ENCODE measurements at places on chromosomes 4 and X. TPM values are rescaled to one million over a fixed set of nuclear protein-coding genes. Genes with fewer than 3 reads are reported as not detected.

- no peak overlapping the region for H3K27ac ChIP-seq
- no peaks in the 10 kb centered on the region for H3K27me3 ChIP-seq
- no peaks in the 10 kb centered on the region for H3K36me3 ChIP-seq
- no peak overlapping the region for H3K4me3 ChIP-seq
- DNase-seq = no peak
- no peaks in the 10 kb centered on the region for H3K4me1 ChIP-seq
Measured at GRCh38 chr4:93870876-93871458, 42.4 kb downstream of the ATOH1 start.

- H3K4me1 ChIP-seq = no peaks in the 10 kb centered on the region
- H3K27me3 ChIP-seq = no peaks in the 10 kb centered on the region
- H3K36me3 ChIP-seq = no peaks in the 10 kb centered on the region
- no peak for DNase-seq
- H3K27ac ChIP-seq = no peak overlapping the region
Measured at GRCh38 chr4:61070269-61070668, 129.9 kb upstream of the ADGRL3 start.

- DNase-seq = peak; percentile 12
- peaks cover 22% of the 10 kb centered on the region for H3K4me1 ChIP-seq
- no peaks in the 10 kb centered on the region for H3K27me3 ChIP-seq
Measured at GRCh38 chrX:48696909-48697727, 584 bp downstream of the SUV39H1 start.

GRCh38 chr4:56843421-56843899 is 22.0 kb upstream of the SPINK2 start:
- H3K27ac ChIP-seq = no peak overlapping the region
- no peaks in the 10 kb centered on the region for H3K36me3 ChIP-seq

DNA sequence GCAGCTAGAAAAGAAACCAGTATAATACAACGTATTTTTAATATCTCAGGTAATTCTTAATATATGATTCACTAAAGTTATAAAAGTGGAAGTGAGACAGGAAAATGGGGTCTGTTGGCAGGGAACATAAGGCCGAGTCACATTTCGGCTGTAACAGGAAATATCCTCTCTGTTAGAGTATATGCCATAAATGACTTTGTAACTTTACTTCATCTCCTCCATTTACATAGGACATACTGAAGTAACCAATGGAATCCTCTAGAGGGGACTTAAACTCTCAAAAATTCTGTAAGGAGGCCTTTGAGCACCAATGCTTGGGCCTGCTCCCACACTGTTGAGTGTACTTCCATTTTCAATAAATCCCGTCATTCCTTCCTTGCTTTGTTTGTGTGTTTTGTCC is 71.3 kb downstream of the ANKRD17 start:
- no peak overlapping the region for H3K4me3 ChIP-seq
- H3K27me3 ChIP-seq = no peaks in the 10 kb centered on the region
- peaks cover 19% of the 10 kb centered on the region for H3K4me1 ChIP-seq
- H3K27ac ChIP-seq = no peak overlapping the region
- no peaks in the 10 kb centered on the region for H3K36me3 ChIP-seq

DNA sequence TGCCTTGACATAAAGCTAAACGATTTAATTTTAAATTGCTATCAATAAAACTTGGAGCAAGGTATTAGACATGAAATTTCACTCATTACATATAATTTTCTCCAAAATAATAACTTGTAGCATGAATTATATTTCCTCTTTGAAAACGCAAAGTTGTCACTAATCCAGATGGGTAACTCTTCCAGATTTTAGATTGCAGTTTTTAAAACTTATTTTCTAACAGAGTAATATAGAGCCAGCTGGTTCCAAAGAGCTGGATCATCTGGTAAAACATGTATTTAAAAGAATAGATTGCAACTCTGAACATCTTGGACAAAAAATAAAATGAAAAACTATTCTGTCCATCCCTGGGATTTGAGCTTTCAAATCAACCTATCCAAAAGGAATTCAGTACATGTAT is 238.2 kb upstream of the INTU start:
- H3K4me1 ChIP-seq = no peaks in the 10 kb centered on the region
- no peak for DNase-seq
- H3K27ac ChIP-seq = no peak overlapping the region
- no peaks in the 10 kb centered on the region for H3K27me3 ChIP-seq

DNA sequence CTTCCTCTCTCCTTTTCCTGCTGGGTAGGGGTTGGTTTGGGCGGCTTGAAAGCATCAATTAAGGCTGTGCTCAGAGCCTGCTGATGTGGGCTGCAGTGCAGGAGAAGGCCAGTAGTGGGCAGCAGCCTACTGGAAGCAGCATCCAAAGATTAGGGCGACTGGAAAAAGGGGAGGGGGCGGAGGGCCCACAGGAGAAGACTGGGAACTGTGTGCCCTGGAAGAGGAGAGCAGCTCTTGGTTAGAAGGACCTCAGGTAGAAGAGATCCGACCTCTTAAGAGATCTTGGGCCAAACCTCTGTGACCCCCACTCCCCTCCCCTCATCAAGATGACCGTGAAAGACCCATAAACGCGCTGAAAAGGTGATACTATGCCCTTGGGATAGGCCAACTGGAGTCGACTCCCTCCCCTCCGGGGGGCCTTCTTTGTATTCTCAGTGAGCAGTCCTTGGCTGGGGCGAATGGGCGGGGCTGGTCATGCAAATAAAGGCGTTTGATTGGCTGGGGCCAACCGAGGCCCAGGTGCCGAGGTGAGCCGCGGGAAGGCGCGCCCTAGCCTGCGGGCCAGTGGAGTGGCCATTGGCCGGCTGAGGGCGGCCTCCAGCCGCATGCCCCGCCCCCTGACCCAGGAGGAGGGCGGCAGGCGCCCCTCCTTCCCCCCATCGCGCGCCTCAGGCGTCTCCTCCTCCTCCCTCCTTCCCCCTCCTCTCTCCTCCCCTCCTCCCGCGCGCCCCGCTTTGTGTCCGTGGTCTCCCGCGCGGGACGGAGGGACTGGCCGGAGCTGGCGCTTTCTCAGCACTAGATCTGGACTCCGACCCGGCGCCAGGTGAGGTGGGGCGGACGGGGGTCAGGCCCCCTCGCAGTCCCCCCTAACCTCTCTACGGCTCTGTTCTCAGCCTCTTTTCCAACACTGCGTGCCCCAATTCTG is 10.1 kb downstream of the DLG3 start:
- H3K27me3 ChIP-seq = no peaks in the 10 kb centered on the region
- no peaks in the 10 kb centered on the region for H3K36me3 ChIP-seq
- H3K4me1 ChIP-seq = peaks cover 33% of the 10 kb centered on the region
- peak overlapping the region; percentile 60 for H3K4me3 ChIP-seq

DNA sequence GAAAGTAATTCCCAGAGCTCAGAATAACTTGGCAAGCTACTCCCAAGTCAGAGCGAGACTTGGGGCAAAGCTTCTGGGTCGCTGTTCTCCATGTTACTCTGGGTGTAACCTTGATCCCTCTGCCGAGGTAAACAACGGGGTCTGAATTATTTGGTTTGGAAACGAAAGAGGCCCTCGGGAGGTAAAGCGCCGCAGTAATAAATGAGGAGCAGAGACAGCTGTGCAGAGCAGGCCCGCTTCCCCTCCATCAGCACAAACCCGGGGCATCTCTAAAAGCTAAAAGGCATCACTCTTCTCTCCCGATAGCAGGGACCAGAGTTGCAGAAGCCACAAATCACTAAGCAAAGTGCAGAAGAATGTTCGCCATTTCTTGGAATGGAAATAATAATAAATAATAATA is 561.5 kb downstream of the BCOR start:
- H3K36me3 ChIP-seq = no peaks in the 10 kb centered on the region
- no peaks in the 10 kb centered on the region for H3K27me3 ChIP-seq
- no peaks in the 10 kb centered on the region for H3K4me1 ChIP-seq

- H3K27me3 ChIP-seq = no peaks in the 10 kb centered on the region
- no peak overlapping the region for H3K27ac ChIP-seq
- no peaks in the 10 kb centered on the region for H3K4me1 ChIP-seq
- H3K36me3 ChIP-seq = no peaks in the 10 kb centered on the region
Measured at GRCh38 chr4:8891646-8892555, 20.3 kb upstream of the HMX1 start.

DNA sequence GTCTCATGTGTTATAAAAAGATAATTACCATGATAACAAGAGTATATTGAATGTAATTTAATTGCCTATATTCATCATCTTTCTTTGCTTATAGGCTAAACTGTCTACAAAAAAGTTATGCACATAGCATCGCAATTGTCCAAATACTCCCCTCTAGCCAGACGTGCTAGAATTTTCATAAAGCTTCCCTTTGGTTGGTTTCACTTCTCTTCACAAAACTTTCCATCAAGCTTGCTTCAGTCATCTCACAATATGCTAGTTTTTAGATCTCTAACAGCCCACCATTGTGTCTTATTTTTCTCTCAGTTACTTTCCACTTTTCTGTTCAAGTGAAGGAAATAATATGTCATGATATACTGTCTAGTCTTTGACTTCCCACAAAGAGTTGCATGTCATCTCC is 448.3 kb upstream of the SPANXN1 start:
- DNase-seq = no peak
- no peak overlapping the region for H3K4me3 ChIP-seq
- no peak overlapping the region for H3K27ac ChIP-seq
- no peaks in the 10 kb centered on the region for H3K4me1 ChIP-seq

DNA sequence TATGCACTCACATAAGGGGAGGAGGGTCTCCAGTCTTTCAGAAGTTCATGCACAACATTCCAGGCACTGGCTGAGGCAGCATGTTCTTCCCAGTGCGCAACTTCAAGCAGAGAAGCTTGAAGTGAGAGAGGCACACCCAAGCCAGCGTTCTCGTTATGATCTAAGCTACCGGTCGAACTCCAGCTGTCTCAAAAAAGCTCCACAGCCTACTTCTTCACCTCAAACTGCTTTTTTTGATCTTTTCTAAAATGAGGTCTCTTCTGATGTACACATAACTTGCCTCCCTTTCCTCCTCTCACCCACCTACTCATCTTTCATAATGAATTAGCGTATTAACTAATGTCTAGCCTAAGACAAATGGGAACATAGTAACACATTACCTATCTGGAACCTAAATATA is 25.3 kb downstream of the GPC4 start:
- no peak overlapping the region for H3K27ac ChIP-seq
- no peak overlapping the region for H3K4me3 ChIP-seq
- H3K27me3 ChIP-seq = no peaks in the 10 kb centered on the region
- no peak for DNase-seq
- H3K4me1 ChIP-seq = no peaks in the 10 kb centered on the region

- H3K4me3 ChIP-seq = no peak overlapping the region
- no peaks in the 10 kb centered on the region for H3K27me3 ChIP-seq
- H3K27ac ChIP-seq = no peak overlapping the region
- no peak for DNase-seq
Measured at GRCh38 chr4:8461086-8461485, 20.5 kb downstream of the TRMT44 start.

DNA sequence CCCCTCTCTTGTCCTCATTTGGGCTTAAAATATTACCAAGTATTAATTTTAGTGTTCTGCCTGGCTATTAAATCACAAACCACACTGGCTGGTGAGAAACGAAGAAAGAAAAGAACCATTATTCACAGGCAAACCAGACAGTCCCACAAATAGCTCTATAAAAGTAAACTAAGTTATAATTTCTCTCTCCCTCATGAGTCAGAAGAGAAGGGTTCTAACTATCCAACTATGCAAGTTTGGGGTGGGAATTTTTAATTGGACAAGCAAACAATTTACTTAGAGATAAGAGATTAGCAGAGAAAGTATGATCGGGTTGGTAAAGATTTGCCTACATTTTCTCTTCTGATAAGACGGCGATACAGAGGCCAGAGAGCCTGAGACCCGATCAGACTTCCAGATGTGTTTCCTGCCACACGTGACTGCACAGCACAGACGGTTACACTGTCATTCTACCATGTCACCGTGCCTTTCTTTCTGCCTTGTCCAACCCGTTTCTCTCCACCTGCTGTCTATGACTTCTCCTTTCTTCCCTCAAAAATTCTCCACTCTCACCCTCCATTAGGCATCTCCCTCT is 52.3 kb downstream of the MEPE start:
- no peak for DNase-seq
- H3K27ac ChIP-seq = no peak overlapping the region
- no peaks in the 10 kb centered on the region for H3K4me1 ChIP-seq
- no peaks in the 10 kb centered on the region for H3K27me3 ChIP-seq

DNA sequence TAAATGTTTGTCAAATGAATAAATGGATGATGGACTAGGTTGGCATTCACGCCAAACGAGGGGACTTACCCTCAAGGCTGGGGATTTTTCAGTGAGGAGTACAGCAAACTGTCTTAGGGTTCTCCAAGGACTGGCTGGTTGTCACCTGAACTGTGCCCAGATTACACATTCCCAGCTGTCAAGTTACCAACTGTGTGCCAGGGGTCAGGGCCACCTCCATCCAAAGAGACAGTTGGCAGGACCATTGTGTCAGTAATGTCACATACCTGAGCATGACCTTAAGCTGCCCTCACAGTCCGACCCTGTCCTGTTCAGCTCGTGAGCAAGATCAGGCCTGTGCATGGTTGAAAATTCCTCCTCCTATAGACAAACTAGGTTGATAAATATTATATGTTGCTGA is 116.7 kb downstream of the MID1IP1 start:
- no peaks in the 10 kb centered on the region for H3K36me3 ChIP-seq
- H3K27ac ChIP-seq = no peak overlapping the region
- no peak overlapping the region for H3K4me3 ChIP-seq
- H3K4me1 ChIP-seq = no peaks in the 10 kb centered on the region
- DNase-seq = no peak

DNA sequence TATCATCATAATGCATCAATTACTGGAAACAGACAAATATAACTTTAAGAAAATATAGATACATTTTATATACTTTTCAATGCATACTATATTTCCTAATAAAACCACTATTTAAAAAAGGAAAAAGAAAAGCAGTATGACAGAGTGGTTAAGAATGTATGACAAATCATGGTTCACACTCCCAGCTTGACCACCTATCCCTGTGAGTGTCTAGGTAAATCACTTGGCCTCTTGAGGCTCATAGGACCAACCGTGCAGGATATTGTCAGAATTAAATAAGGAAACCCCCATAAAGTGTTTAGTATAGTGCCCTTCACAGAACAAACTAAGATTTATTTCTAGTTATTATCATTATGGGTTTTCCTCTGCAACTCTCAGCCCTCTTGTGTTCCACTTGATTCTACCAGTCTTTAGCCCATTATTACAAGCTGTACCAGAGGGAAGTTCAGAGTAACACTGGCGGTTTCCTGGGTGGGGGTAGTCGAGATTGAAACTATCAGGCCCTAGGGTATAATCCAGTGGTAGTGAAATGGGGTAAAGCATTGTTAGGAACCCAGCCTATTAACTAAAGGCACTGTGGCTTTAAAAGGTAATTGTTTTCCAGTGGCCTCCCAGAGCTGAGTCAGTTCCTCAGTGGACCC is 55.5 kb upstream of the PAK3 start:
- DNase-seq = no peak
- H3K27ac ChIP-seq = peak overlapping the region; percentile 26
- no peak overlapping the region for H3K4me3 ChIP-seq
- no peaks in the 10 kb centered on the region for H3K36me3 ChIP-seq
- H3K4me1 ChIP-seq = peaks cover 12% of the 10 kb centered on the region
- no peaks in the 10 kb centered on the region for H3K27me3 ChIP-seq

Gene SPANXD
- polyA plus RNA-seq = not detected

Gene VEGFC
- not detected for polyA plus RNA-seq

Gene MAGEB16
- not detected for polyA plus RNA-seq

Gene PLP1
- polyA plus RNA-seq = not detected

Gene AFP
- polyA plus RNA-seq = not detected

Data from CD4-positive, alpha-beta memory T cell (primary cell).